NCI-H1930 (cell line): ENCODE measurements at places on chromosomes 7 and 10.

- DNase-seq = no peak
Measured at GRCh38 chr10:70494966-70495365, 16.4 kb downstream of the PALD1 start.

GRCh38 chr7:40520986-40521738 is 386.4 kb downstream of the SUGCT start:
- no peak for DNase-seq

- DNase-seq = no peak
Measured at GRCh38 chr10:31081937-31082840, 50.5 kb upstream of the ZNF438 start.

- no peak for DNase-seq
Measured at GRCh38 chr10:93639791-93640190, 27.5 kb downstream of the PDE6C start.

DNA sequence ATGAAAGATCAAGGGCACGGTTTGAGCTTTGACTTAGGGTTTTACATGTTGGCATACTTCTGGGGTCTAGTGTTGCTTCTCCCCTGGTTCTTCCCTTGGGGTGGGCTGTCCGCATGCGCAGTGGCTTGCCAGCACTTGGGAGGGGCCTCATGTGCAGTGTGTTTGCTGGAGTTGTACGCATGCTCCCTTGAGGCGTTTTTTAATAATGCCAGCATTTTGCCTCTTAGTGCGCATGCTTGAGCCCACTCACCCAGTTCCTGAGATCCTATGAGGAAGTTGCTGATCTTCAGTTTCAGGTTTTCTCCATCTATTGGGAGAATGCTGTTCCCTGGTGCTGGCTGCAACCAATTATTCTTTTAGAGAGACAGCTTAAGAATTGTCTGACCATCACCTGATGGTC is 113.4 kb upstream of the GPR141 start:
- no peak for DNase-seq

- DNase-seq = no peak
Measured at GRCh38 chr10:15797346-15797745, 63.0 kb downstream of the MINDY3 start.

GRCh38 chr10:11243425-11244222 is 226.0 kb downstream of the CELF2 start:
- no peak for DNase-seq

DNA sequence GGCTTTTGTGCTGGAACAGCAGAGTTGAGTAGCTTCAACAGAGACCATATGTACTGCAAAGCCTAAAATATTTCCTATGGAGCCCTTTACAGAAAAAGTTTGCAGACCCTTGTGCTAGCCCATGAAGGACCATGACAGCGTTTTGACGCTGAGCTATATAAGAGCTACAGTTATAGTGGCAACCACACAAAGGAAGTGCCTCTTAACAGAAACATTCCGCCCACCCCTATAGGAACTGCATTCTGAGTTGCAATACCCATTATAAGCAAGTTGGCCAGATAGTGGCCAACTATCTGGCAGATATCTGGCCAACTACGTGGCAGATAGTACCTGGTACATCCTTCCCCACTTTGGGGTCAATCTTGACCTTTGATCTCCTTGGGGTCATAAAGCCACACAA is 47.5 kb upstream of the DMBT1 start:
- DNase-seq = no peak

GRCh38 chr7:33766405-33766804 is 138.9 kb upstream of the BMPER start:
- DNase-seq = no peak

DNA sequence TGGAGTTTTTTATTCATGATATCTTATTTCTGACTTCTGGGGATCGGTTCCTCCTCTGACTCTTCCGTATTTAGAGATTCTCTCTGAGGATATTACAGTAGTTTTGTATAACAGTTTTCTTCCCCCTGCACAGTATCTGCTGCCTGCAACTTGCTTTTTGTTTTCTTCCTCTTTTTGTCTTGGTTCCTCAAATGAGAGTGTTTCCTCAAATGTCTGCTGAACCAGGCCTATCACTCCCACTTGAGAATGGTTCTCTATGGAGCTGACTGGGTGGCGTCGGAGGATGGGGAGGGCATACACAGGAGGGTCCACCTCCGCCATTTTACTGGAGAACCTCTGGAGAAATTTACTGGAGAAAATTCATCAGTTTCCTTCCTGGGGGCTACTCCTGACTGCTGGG is 27.7 kb downstream of the ARHGAP22 start:
- DNase-seq = no peak

- DNase-seq = no peak
Measured at GRCh38 chr10:90321132-90321816, 536.6 kb downstream of the HTR7 start.

- no peak for DNase-seq
Measured at GRCh38 chr7:116401711-116402110, 97.8 kb upstream of the CAV2 start.

DNA sequence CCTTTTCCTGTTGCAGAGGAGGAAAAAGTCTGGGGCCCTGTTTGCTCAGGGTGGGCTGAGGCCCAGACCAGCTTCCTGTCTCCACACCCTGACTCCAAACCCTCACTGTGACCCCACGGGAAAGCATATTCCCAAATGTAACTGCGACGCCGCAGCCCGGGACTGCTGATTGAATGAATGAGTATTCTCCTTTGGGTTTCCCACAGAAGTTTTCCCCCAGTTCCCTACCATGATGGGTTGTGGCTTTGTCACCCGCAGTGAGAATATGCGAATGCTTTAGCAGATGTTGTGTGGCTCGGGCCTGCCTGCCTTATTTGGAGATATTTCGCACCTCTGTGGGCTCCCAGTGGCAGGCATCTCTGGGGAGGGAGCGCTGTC is 50.6 kb downstream of the MGMT start:
- no peak for DNase-seq

- DNase-seq = no peak
Measured at GRCh38 chr7:35485436-35485835, 209.5 kb downstream of the HERPUD2 start.

- no peak for DNase-seq
Measured at GRCh38 chr7:128021366-128021765, 9.9 kb downstream of the LRRC4 start.

- DNase-seq = no peak
Measured at GRCh38 chr7:54544527-54545240, 2.5 kb downstream of the VSTM2A start.

DNA sequence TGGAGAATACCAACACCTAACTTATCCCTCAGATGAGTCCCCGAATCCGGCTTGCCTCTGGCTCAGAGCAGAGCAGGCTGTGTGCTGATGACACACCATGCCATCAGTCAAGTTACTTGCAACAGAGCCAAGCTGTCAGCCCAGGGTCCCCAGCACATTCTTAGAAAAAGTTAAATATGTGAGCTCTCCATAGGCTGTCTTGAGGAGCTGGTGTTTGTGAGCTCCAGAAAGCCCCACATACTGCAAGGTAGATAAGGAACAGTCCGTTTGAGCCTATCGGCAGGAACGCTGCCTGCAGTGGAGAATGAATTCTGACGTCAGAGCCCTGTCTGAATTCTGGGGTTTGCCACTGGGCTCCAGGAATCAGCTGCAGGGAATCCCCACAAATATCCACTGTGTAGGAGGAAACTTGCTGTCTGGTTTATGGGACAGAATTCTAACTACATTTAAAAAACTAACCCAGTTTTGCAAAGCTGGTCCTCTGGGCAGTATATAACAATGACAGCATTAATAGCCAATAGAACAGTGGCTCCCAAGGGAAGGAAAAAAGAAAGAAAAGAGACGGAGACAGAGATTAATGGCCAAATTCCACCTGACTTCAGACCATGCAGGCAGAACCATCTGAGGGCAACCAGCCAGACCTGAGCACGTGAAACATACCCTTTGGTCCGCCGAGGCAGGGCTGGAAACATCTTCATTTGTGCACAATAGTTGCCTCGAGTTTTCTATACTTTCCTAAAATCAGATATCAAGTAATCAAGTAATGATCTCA is 3.6 kb downstream of the SFXN4 start:
- no peak for DNase-seq

DNA sequence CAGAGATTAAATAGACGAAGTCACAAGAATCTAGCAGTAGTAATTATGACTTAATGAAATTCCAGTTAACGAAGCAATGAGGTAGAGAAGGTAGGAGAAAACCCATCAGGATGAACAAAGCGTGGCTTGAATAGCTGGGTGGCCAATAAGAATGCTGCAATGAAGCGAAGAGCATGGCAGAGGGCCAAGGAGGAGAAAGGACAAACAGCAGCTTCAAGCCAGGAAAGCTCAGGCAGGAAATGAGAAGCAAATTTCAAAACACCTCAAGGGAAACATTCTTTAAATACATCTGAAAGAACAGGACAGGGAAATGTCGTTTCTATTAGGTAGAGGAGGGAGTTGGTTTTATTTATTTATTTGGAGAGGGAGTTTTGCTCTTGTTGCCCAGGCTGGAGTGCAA is 122.5 kb downstream of the KIAA1217 start:
- no peak for DNase-seq

- DNase-seq = no peak
Measured at GRCh38 chr10:123117644-123118417, 17.9 kb upstream of the HMX3 start.

DNA sequence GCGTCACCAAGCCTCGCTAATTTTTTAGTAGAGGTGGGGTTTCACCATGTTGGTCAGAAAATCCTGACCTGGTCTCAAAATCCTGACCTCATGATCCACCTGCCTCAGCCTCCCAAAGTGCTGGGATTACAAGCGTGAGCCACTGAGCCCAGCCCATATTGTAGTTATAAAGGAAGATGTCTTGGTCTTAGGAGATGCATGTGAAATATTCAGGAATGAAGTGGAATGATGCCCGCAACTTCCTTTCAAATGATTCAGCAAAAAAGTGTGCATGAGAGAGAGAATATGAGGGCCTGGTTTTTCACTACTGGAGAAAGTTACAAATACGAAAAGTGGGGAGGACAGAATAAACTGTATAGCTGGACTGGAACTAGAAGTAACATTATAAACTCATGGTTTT is 15.9 kb downstream of the TMEM209 start:
- DNase-seq = no peak

- no peak for DNase-seq
Measured at GRCh38 chr10:124153023-124153826, 59.8 kb upstream of the CHST15 start.

DNA sequence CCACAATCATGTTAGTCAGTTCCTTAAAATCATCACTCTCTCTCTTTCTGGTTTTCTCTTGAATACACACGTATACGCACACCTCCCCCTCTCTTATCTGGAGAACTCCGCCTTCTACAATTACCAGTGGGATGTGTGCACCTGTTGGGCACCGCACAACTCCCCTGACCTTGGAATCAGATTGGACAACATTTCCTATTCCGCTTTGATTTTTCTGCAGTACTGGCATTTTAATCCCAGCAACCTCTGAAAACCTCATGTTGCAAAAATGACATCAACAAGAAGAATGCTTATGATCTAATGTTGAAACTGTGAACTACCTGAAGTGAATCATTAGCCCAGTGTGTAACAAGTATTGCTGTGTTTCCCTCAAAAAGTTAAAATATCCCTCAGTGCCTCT is 109.6 kb downstream of the KIAA1217 start:
- no peak for DNase-seq

- no peak for DNase-seq
Measured at GRCh38 chr10:8052341-8052955, 2.0 kb upstream of the GATA3 start.

GRCh38 chr10:5910323-5911100 is 20.5 kb downstream of the FBH1 start:
- no peak for DNase-seq

GRCh38 chr7:1979591-1980560 is 252.9 kb downstream of the MAD1L1 start:
- DNase-seq = no peak

DNA sequence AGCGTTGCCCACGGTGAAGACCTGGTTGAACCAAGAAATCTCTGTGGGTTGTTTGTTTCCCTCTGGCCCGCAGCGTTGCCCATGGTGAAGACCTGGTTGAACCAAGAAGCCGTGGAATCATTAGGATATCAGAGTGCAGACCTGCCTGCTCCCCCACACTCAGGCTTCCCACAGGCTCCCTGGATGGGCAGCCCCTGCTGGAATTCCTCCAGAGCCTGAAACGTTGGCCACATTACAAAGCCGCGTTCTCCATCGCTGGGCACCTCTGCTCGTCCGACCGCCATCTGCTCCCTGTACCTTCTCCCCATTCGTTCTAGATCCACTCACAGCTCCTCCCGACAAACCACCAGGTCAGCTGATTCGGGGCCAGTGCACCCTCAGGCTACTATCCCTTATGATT is 266.9 kb upstream of the SHH start:
- no peak for DNase-seq

GRCh38 chr10:47217113-47217512 is 82.9 kb upstream of the GDF10 start:
- no peak for DNase-seq

DNA sequence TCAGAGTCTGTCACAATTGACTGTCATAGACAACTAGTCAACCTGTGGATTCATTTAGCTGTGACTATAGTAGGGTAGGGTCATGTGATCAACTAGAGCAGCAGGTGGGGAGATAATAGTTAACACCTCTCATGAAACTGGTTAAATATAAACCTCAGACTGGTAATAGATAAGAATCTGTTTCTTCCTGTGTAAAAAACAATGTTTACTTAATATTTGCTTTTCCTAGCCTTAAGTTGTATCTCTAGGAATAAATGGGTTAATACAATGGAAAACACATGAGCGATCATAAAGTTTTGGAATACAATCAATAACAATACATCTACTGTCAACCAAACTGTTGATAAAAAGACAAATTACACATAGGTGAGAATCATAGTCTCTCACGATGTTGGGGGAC is 43.4 kb upstream of the ITGB8 start:
- no peak for DNase-seq

DNA sequence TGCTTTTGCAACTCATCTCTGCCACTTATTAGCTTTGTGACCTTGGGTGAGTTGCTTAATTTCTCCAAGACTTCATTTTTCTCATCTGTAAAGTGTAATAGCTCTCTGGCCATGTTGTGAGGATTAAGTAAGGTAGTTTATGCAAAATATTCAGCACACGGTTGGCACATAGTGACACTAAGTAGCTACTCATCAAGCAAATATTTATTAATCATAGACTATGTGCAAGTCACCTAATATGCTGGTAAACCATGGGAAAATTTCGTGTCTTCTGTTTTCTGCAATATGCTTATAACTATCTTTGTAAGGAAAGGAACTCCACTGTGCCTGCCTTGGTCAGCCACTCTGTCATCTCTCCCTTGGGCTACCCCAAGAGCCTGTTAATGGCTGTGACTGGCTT is 50.3 kb upstream of the EGR2 start:
- DNase-seq = no peak

- DNase-seq = no peak
Measured at GRCh38 chr7:81120803-81121202, 202.0 kb upstream of the SEMA3C start.

DNA sequence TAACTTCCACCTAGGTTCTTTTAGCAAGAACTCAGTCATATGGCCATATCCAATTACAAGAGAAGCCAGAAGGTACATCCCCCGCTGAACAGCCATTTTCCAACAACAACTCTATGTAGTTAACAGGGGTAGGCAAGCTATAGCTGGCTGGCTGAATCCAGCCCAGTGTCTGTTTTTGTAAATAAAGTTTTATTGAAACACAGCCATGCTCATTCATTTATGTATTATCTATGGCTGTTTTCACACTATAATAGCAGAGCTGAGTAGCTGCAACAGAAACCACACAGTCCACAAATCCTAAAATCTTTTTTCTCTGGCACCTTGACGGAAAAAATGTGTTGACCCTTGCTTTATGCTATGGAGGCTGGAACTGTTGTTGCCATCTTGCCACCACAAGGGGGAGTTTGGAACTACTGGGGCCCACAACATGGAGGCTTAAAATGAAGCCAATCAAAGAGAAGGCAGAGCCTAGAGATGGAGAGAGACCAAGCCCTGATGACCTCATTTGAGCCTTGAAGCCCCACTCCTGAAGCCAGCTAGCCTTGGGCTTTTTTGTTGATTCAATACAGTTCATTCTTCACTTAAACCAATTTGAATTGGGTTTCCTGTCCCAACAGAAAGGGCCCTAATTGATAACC is 33.3 kb upstream of the XPNPEP1 start:
- no peak for DNase-seq
